Thoracic aorta (tissue), 2 donors: ENCODE measurements at places on chromosomes 11 and 22. TPM values are rescaled to one million over a fixed set of nuclear protein-coding genes. Genes with fewer than 3 reads are reported as not detected.

The ATM gene
- 85.1 TPM for total RNA-seq

The STX3 gene
- 25.7 TPM for total RNA-seq

DNA sequence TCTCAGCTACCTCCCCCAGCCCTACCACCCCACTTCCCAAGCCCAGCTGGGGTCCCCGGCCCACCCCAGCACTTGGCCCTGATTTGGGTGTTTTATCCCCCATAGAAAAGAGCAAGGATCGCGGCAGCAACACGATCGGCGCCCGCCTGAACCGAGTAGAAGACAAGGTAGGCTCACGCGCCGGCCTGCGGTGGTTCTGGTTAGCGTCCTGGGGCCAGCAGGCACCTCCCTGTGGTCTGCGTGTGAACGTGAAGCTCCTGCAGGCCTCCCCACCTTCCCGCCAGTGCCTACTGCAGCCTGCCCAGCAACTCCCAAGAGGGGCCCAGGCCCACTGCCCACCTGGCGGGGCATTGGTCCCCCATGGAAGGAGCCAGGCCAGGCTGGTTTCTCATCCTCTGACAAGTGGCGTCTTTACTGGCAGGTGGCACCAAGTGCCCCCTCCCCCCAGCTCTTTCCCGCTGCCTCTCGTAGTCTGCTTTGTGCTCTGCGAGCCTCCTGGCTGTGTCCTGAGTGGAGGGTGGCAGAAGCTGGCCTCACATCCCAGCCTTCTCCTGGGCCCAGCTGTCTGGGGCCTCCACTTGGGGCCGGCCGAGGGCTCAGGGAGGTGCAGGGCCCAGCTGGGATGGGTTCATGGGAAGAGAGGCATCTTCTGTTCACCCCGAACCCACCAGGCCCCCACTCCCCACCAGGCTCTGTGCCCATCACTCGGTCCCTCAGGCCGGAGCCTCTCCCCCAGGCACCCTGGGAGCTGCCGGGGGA is 78.3 kb upstream of the KCNQ1OT1 start:
- peak overlapping the region; percentile 66 for H3K4me3 ChIP-seq
- no peaks in the 10 kb centered on the region for H3K36me3 ChIP-seq
- no peaks in the 10 kb centered on the region for H3K27me3 ChIP-seq
- DNase-seq: no peak
- peak overlapping the region; percentile 58 for H3K27ac ChIP-seq
- H3K4me1 ChIP-seq: peaks cover 43% of the 10 kb centered on the region

DNA sequence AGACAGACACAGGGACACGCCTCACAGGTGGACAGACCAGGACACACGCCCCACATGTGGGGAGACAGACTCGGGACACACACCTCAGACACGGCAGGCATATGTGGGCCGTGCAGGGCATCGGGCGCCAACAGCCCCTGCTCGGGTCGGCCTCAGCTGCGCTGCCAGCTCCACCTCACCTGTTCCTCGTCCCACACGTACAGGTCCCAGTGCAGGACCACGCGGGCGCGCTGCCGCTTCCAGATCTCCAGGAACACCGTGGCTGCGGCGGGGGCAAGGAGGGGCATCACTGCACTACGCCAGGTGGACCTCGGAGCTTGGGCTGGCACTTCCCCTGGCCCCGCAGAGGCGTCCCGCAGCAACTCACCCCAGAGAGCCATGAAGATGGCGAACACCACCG is 12.4 kb downstream of the ANO9 start:
- no peak for DNase-seq
- no peak overlapping the region for H3K27ac ChIP-seq
- no peaks in the 10 kb centered on the region for H3K36me3 ChIP-seq

DNA sequence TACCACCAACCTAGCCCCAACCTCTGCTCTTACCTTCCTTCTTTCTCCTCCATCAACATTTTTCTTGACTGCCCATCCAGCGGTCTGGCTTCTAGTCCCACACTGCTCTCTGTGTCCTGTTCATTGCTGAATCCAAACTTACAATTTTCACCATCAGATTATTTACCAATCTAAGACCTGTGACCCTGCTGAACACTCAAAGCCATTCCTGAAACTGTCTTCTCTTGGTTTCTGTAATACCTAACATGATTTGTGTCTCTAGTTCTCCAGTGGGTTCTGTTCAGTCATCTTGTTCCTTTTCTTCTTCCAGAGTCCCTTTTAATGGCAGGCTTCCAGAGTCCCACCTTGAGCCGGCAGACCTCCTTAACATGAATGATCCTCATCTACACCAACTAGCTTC is 24.1 kb downstream of the RRAS2 start:
- peak overlapping the region; percentile 39 for H3K27ac ChIP-seq
- DNase-seq: no peak
- H3K4me1 ChIP-seq: peaks cover 34% of the 10 kb centered on the region
- H3K27me3 ChIP-seq: no peaks in the 10 kb centered on the region
- no peaks in the 10 kb centered on the region for H3K36me3 ChIP-seq

DNA sequence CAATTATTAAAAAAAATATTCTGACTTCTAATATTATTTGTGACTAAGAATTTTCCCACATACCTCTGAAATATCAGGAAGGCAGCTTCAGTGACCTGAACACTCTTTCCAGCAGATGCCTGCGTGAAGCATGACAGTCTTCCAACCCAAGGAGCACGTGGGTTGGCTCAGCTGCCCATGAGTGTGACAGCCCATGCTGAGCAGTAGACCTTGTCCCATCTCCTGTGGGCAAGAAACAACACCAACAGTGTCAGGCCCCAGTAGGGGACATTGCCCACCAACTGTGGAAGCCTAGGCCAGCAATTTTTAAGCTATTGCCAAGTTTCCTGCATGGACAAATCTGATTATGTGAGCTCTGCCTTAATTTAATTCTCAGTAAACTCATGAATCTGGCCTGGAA is 66.4 kb upstream of the OLFML1 start:
- no peak overlapping the region for H3K27ac ChIP-seq
- no peaks in the 10 kb centered on the region for H3K36me3 ChIP-seq
- no peaks in the 10 kb centered on the region for H3K4me1 ChIP-seq
- H3K4me3 ChIP-seq: no peak overlapping the region
- H3K27me3 ChIP-seq: no peaks in the 10 kb centered on the region

- no peak for DNase-seq
- no peaks in the 10 kb centered on the region for H3K27me3 ChIP-seq
- no peak overlapping the region for H3K27ac ChIP-seq
- no peaks in the 10 kb centered on the region for H3K36me3 ChIP-seq
- no peaks in the 10 kb centered on the region for H3K4me1 ChIP-seq
Observed at GRCh38 chr11:109739379-109739778, 317.4 kb downstream of the C11orf87 start.
